ENCODE measurements at places on chromosomes 13 and 19.

- no peak for DNase-seq
These were observed 2.1 kb upstream of the FGF9 start for GRCh38 chr13:21668732-21669275.

- DNase-seq = no peak
These were observed 23.2 kb upstream of the MAB21L1 start for GRCh38 chr13:35499676-35500075.

- DNase-seq = no peak
These were observed at the start of gene C19orf38 for GRCh38 chr19:10848230-10848856. Gene C19orf38 (plus strand): TSS chr19:10848415. CDS start chr19:10848509, 94 bp downstream.

DNA sequence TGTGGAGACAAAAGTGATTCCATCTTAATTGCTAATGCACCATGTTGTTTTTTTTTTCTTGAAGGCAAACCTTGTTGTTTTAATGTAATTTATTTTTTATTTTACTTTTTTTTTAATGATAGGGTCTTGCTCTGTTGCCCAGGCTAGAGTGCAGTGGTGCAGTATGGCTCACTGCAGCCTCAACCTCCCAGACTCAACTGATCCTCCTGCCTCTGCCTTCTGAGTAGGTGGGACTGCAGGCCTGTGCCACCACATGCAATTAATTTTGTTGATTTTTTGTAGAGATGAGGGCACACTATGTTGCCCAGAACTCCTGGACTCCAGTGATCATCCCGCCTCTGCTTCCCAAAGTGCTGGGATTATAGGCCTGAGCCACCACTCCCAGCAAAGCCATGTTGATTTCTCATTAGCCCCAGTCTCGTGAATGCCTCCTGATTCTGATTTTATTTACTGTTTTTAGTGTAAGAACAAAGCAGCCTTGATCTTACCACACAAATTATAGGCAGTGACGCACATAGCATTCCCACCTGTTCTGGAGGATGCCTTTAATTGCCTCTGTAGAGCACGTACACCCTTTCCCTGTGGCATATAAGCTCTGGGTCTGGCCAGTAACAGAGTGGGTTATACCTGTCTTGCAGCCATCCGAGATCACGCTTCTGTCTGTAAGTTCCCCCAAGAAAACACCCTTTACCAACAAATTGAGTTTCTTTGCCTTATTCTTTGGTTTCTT is 150.4 kb downstream of the GGACT start:
- DNase-seq = no peak

GRCh38 chr19:29882719-29883105 is 59.3 kb upstream of the URI1 start:
- no peak for DNase-seq

GRCh38 chr19:5443723-5444122 is 11.5 kb upstream of the ZNRF4 start:
- no peak for DNase-seq

All from erythroblast (primary cell).